GM12878 (cell line): ENCODE measurements at places on chromosomes 2 and 18.

DNA sequence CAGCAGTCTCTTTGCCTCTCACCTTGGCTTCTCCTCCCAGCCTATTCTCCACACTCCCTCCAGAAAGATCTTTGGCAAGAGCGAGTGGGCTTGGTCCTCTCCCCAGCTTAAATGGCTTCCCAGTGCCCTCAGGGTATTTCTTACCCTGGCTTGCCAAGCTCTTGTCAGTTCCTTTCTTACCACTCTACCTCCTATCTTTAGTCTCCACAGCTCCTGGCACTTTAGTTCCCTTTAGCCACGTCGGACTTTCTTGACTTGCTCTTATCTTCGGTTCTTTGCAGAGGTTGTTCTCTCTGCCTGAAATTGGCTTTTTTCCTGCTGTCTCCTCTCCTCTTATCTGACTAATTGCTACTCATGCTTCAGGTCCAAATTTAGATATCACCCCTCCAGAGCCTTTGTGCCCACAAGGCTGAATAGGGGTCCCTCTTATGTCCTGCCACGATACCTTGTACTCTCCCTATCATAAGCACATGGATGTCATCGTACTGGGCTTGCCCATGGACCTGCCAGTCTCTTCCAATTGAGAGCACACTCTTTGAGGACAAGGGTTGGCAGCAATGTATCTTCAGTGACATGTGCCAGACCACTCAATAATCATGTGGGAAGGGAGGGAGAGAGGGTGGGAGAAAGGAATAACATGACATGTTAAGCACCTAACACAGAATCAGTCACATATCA lies 131.7 kb upstream of the CTAGE1 start:
- DNase-seq: no peak

- DNase-seq: no peak
Measured at GRCh38 chr2:114609801-114610200, 167.4 kb downstream of the DPP10 start.

DNA sequence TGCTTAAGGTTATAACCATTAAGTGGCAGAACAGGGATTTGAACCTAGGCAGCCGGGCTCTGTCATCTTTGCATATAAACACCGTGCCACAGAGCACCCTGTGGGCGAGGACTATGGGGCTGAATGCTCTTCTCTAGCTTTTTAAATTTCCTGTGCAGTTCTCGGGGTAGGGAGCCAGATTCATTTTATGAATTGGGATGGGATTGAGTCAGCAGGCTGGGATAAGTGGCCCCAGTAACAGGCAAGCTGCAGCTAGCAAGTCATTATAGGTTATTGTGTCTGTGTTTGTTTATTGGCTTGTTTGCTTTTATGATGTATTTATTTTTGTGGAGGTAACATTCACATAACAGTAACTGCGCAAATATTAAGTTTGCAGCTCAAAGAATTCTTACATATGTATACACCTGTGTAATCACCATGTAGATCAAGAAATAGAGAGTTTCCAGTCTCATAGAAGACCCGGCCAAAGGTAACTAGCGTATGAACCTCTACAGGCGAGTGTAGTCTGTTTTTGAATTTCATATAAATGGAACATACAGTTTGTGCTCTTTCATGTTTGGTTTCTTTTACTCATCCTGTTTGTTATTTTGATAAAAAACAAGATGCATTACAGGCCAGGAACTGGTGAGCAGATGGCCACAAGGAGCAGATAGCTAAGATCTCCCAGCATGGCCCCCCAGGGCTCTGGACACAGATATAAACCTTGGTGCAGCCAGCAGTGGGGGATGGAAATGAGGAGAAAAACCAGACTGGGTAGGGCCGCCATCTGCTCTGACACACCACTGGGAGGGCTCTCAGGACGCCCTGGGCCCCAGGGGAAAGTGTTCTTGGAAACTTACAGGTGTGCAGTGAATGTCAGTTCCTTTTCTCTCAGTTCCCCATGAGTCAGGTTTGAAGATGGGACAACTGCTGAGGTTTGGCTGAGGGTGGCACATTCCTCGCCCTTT lies 49.2 kb upstream of the GPR155 start:
- no peak for DNase-seq

GRCh38 chr2:145524836-145525235 lies 1004.9 kb upstream of the ZEB2 start:
- no peak for DNase-seq

DNA sequence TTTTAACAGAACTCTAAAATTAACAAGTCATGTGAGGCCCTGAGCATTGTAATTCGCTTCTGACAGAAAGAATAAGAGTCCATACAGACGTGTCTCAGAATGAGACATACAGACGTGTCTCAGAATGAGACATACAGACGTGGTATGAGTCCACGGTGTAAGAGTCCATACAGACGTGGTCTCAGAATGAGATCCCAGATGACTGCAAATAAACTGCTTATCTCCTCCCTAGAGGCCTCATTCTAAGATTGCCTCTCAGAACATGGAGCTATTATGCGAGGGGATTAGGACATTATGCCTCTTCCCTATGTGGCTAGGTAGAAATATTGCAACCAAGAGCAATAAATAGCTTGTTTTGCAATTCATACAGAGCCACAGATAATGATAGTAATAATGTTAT lies 63.9 kb downstream of the NEB start:
- no peak for DNase-seq
